ENCODE measurements at places on chromosomes 3 and 15.

DNA sequence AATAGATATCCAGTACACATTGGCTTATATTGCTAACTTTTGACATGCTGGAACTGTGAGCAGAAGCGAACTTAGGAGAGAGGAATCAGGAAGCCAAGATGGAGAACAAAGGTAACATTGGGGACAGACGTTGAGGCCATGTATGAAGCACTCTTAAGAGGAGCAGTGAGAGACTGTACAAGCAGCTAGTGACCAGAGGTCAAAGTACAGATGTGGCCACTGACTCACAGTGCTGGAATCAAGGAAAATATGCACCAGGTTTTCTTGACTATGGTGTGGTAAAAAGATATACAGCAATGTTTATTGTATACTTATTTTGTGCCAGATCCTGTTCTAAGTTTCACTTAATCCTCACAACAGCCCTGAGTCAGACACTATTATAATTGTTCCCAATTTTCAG, 2.0 kb upstream of the IL20RB start:
- DNase-seq = peak; percentile 63

DNA sequence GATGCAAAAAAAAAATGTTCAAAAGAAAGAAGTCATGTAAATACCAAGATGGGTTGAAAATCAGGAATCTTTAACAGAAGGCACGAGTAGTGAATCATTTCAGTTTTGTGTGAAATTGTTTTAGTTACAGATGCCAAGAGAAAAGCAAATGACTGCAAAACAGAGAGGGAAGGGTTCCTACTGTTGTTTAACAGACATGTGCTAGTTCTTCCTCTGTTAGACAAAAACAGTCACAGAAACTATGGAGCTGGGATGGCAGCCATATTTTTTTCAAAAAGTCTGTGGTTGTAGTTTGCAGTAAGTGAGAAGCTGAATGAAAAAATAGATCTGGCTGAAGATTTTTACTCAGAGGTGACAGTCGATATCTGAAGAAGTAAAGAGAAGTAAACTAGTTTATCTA, 511.9 kb downstream of the ZIC1 start:
- no peak for DNase-seq

GRCh38 chr3:110174908-110175307, 837.6 kb upstream of the DPPA4 start:
- DNase-seq = no peak

DNA sequence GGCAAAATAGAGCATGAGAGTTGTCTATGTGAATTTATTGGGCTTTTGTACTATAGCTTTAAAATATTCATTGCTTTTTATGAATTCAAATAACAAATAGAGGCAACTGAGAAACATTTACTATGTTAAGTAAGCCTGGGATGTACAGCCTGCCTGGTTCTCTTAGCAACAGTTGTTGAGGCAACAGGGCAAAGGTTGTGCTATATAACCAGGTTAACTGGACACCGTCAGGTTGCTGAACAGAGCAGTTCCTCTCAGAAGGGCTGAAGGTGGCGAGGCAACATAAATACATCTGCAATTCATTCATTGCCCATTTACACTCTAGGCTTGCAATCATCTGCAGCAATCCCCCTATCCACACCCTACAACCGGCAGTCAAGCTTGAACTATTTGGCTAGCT, 78.2 kb downstream of the GTF2E1 start:
- DNase-seq = no peak

DNA sequence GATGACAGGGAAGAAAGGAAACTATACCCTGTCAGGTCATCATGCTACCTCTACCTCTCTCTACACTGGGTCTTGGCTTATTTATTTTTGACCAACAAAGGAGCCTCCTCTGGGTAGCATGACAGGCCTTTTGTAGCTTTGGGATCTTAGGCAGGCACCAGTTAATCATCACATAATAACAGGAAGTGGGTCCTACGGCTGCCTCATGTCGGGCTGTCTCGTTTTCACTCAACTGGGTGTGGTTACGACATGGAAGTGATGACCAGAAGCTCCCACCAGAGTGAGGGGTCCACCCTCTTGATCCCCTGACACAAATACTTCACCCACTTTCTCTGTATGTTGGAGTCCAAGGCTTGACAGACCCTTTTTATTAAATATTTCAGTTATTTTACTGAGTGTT, 105.3 kb downstream of the CD47 start:
- no peak for DNase-seq

DNA sequence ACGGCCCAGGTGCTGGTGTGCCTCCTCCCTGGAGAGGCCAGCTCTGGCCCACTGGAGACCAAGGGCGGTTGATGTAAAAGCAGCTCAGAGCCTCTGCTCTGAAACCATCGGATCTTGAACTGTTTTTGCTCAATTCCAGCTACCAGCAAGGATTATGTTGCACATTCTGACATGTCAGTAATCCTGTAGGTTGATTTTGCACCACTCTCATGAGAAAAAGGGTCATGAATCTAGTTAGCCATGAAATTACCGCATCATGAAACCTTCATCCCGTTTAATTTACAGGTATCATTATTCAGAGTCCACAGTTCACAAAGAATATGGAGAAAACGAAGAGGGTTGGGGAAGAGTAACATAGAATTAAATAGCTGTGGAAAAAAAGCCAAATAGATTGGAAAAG, 120.4 kb upstream of the NSMCE3 start:
- no peak for DNase-seq

DNA sequence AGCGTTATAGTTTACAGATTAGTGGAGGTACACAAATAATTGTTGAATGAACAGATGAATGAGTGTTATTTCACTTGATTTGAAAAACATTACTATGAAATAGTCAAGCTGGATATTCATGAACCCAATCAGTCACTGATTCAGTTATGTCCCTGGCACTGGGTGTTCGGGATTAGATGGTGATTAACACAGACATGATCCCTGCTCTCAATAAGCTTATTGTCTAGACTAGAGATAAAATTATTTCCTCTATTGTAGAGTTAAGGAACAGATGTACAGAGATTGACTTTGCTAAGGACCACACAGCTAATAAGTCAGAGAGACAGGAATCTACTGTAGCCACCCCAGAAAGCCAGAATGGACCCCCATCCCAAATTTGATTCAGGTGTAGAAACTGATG, 963 bp downstream of the GRAMD1C start:
- no peak for DNase-seq
